Hematopoietic multipotent progenitor cell treated with erythropoietin and hydrocortisone succinate and interleukin-3 and kit ligand, for 8 days (in vitro differentiated cells): ENCODE measurements at places on chromosomes 6 and 20.
A peak's percentile ranks its signal among the peaks of the same experiment; 100 is the strongest.

GRCh38 chr20:44526129-44526528, 4.3 kb upstream of the SERINC3 start:
- no peak for DNase-seq

- no peak for DNase-seq
Observed at GRCh38 chr20:50759678-50760077, 28.3 kb downstream of the PARD6B start.

- no peak for DNase-seq
Observed at GRCh38 chr6:135464634-135465033, 32.9 kb downstream of the AHI1 start.

GRCh38 chr6:45613656-45614055, 235.9 kb upstream of the SUPT3H start:
- no peak for DNase-seq

DNA sequence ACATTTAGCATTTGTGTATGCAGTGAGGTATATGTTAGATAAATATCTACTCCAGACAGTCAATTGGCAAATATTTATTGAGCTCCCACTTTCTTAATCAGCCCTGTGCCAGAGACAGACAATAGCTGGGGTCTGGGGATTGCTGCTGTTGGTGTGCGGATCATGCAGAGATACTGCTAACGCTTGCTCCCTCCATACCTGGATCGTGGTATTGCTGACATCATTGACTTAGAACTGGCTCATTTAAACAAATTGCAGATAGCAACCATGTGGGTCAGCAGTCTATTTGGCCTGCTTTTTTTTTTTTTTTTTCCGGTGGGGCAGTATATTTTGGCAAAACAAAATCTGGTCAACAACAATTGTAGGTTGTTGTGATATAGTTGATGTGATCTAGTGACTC, 9.5 kb downstream of the ARID1B start:
- no peak for DNase-seq

DNA sequence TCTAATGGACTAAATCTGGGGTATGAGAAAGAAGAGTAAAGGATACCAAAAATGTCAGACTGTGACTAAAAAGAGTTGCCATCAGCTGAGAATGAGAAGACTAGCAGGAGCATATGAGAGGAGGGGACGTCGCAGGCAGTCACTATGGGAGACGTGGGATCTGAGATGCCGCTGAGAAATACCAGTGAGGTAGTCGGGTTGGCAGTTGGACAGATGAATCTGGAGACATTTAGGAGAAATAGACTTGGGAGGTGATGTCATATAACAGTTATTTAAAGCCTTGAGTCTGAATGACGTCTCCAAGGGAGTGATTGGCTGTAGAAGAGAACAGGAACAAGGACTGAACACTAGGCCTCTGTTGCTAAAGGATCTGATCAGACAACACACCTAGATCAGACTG, 51.5 kb upstream of the TRIM26 start:
- DNase-seq, result no peak

DNA sequence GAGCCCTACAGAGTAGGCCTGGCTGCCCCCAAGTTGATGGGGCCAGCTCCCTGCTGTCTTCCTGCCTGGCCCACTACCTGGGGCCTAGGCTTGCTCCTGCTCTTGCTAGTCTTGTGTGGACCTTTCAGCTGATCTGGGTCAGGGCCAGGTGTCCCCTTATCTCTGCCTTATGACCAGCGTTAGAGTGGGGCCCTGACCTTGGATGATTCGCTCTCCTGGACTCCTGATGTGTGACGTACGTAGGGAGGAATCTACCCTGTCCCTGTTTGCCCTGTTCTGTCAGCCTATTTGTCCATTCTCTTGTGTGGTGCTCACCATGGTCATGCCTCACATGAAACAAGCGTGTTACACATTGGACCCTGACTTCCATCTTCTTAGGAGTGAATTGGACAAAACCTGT, 571.8 kb downstream of the QKI start:
- DNase-seq, result no peak

DNA sequence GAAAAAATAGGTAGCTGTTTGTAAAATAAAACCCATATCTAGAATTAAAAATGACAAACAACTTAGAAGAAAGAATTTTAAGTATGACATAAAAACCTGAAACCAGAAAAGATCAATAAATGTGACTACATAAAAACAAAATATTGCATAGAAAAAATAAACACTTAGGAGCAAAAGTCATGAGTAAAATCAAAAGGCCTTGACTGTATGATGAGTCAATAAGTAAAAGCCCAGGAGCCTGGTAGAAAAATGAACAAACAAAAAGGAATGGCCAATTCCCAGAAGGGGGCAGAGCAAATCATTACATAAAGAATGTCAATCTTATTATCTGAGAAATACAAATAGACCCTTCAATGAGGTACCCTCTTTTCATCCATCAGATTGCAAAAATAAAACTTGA, 20.7 kb upstream of the ENPP1 start:
- DNase-seq, result no peak

- no peak for DNase-seq
Observed at GRCh38 chr6:79065232-79065631, 12.8 kb downstream of the PHIP start.

GRCh38 chr6:9646342-9647070, 768.4 kb downstream of the TFAP2A start:
- no peak for DNase-seq

GRCh38 chr6:12844284-12845223, 128.0 kb downstream of the PHACTR1 start:
- DNase-seq, result peak; percentile 26

DNA sequence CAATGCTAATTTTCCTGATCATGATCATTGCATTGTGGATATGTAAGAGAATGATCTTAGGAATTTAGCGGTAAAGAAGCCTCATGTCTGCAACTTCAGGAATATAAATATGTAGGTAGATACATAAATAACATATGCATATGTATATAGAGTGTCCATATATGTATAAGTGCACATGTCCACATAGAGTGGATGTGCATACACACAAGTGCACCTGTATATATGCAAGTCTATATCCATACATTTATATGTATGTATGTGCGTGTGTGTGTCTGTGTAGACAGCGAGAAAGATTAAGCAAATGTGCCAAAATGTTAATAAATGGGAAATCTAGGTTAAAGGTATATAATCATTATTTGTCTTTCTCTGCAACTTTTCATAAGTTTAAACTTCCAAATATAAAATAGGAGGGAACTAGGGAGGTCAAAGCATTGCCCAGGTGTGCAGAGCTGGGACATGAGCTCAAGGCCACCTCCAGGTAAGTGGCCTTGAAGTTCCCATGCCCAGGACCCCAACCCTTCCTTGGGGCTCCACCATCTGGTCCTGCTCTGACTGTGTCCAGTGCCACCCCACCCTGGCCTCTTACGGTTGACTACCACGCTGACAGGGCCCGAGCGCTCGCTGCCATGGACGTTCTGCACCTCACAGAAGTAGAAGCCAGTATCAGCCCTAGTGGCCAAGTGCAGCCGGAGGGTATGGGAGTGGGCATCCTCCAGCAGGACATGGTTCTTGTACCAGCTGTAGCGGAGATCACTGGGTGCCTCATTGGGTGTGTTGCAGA, 9.6 kb downstream of the SIGLEC1 start:
- DNase-seq, result no peak

- no peak for DNase-seq
Observed at GRCh38 chr6:105651969-105652368, 249.1 kb upstream of the PREP start.

- DNase-seq, result no peak
Observed at GRCh38 chr6:159609652-159610178, 83.3 kb downstream of the SOD2 start.

GRCh38 chr6:28988536-28989311, 16.4 kb downstream of the ZNF311 start:
- peak; percentile 92 for DNase-seq
